ENCODE measurements at places on chromosomes 2 and 18.
A peak's percentile ranks its signal among the peaks of the same experiment; 100 is the strongest.

GRCh38 chr18:48953104-48953706 lies 2.4 kb upstream of the SMAD7 start:
- DNase-seq = no peak

GRCh38 chr2:114237331-114237730 lies 205.1 kb upstream of the DPP10 start:
- DNase-seq = no peak

DNA sequence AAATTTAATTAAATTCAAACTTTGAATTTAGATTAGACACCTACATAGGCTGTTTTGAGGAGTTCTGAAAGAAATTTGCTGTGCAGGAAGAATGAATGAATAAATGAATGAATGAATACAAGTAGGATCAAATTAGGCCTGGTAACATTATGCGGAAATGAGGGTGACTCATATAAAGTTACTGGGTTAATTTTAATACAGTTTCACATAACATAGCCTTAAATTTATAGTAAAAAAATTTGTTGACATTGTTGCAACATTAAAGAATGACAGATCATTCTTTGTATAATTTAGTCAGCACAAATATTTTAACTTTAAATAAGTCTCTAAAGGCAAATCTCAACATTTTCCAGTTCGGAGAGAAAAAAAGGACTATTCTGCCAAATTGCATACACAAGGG lies 1293.1 kb upstream of the SLC39A10 start:
- DNase-seq = no peak

- DNase-seq = no peak
Observed at GRCh38 chr18:58866066-58866772, 1.5 kb downstream of the ZNF532 start.

GRCh38 chr18:23719634-23720201 lies 30.5 kb downstream of the LAMA3 start:
- DNase-seq = peak; percentile 46

DNA sequence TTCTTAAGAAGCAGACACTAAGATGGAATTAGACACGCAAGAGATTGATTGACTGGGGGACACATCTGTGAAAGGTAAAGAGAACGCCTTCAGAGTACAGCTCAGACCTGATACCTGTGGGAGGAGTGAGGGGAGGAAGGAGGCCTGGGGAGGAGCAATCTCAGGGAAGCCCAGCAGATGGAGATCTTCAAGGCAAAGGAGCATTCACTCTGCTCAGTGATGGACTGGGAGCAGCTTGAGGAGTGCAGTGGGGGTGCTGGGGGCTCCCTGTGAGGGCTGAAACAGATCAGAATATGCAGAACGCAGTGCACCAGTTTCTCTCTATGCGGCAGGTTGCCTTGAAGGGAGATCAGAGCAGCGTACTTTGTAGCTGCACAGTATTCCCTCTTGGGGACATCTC lies 103.7 kb upstream of the ATP8B1 start:
- peak; percentile 60 for DNase-seq

DNA sequence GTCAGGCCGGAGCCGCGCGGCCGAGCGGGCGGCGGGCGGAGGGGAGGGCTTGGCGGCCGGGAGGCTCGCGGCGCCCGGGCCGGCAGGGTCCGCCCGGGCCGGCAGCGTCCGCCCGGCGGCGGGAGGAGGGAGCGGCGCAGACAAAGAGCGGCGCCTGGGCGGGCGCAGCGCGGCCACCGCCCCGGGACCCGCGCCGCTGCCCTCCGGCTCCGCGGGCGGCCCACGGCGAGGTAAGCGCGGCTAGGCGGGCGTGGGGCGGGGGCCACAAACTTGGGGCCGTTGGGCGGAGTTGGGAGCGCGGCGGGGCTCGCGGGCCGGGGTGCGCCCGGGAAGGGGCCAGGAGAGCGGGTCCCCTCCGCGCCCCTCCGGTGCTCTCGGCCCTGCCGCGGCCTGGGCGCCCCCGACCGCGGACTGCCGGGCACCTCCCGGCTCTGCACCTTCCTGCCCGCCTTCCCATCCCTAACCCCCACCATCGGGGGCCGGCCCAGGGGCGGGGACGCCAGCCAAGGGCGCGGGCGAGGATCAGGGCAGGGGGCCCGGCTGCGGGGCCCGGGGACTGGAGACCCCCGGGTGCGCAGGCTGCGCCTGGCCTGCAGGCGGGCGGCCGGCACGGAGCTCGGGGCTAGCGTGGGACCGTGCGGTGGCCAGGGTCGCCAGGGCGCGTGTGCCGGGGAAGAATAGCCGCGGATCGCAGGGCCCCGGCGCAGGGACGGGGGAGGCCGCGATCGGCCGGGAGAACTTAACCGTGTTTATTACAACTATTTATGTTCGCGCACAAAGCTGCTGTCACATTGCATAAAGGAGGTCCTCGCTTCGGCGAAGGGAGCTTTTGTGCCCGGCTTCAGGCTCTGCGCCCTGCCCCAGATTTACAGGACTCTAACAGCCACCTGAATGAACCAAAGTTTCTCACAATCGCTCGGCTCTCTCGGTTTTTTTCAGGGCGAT lies at the start of gene NCK2:
Gene NCK2 (plus strand): TSS at position 4 of the 945 bp plus-strand sequence. CDS start 110,152 bp downstream, outside the sequence.
- peak; percentile 31 for DNase-seq

- no peak for DNase-seq
Observed at GRCh38 chr2:98419977-98420725, 24.5 kb upstream of the INPP4A start.

- no peak for DNase-seq
Observed at GRCh38 chr2:152580714-152581113, 136.5 kb downstream of the PRPF40A start.

DNA sequence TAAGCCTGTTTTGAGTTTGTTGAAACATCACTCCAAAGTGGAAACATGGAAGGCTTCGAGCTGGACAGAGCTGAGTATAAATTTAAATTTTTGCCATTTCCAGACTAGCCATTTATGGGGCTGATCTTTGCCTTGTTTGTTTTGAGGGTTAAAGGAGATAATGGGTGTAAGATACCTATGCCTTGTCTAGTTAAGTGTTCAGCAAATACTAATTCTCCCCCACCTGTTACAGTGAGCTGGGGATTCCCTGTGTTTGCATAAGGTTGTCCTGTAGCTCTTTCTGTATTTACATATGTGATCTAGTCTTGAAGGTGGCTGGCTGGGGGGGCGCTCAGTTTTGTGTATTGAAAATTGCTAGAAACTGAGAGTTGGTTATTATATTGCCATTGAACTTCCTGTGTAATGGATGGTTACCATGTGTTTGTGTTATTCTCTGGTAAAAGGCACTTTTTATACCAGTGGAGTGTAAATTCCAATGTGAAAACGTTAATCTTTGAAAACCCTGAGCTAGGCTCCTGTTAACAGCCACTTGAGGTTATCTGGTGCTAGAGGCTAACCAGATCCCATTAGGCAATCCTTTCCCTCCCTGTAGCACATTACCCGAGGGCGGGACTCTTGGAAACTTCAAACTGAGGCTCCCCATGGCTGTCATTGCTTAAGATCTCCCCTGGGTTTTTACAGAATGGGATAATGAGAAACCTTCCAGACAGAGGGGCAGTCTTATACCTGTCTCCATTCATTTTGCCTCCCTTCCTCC lies 26.7 kb downstream of the TANC1 start:
- no peak for DNase-seq

- no peak for DNase-seq
Observed at GRCh38 chr2:237854295-237854694, 5.1 kb upstream of the RAMP1 start.

- no peak for DNase-seq
Observed at GRCh38 chr2:212628586-212628985, 90.0 kb upstream of the ERBB4 start.

DNA sequence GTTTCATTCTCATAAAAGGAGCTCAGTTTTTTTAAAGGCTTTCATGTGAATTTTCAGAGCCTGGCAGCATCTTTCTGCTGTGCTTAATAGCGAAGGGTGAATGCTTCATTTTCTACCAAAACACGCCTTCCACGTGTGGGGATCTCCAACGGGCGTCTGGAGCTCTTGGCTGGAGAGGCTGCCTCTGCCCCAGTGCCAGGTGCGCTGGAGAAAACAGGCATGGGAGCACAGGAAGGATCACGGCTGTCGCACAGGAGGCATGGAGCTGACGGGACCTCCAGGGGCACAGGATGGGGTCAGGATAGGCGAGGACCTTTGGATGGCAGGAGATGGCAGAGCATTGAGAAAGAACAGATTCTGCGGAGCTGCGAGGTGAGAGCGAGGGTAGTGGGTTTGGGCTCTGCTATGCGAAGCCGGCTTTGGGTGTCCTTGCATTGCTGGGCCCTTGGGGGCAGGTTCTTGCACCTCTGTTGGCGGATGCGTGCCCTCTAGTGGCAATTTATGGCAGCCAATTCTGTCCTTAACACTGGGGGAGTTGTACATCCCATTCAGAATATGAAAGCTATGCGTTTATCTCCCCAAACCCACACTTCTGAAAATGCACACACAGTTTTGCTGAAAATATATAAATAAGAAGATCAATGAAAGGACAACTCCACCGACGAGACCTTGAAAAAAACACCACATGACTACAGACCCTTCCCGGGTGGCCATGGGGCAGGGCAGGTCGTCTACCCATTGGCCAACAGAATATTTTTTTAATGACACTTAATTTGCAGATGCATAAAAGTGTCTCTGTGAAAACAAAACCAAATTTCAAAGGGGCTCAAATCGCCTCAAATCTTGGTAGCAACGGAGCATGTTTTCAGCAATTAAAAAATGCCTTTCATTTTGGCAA lies 90.4 kb upstream of the SLC35G4 start:
- peak; percentile 78 for DNase-seq

GRCh38 chr2:99421469-99421868 lies 68.3 kb downstream of the REV1 start:
- no peak for DNase-seq

DNA sequence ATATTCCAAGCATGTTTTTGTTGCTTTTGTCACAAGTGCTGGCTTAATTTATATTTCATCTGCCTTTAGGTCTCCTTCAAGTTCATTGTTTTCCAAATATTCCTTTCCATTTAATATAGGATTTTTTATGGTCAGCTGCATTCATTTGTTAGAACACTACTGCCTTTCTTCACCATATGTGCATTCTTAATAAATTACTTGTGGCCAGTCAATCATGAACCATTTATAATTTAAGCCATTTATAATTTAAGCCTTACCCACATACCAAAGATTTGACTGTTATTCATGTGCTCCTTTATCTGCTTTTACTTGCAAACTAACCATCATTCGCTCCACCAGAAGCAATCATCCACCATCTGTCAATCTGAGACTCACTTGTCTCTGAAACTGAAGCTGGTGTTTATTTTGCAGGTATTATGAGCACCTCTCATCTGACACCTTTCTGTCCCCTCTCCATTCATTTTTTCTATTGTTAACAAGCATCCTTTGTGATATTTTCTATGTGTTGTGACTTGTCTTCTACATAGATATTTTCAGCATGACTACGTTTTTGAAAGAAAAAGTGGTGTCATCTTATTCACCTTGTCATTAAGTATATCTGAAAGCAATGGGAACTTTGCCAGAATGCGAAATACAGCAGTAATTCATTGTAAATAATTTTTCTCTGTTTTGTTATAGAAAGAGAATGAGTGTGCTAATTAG lies 786.8 kb downstream of the KCNJ3 start:
- no peak for DNase-seq

DNA sequence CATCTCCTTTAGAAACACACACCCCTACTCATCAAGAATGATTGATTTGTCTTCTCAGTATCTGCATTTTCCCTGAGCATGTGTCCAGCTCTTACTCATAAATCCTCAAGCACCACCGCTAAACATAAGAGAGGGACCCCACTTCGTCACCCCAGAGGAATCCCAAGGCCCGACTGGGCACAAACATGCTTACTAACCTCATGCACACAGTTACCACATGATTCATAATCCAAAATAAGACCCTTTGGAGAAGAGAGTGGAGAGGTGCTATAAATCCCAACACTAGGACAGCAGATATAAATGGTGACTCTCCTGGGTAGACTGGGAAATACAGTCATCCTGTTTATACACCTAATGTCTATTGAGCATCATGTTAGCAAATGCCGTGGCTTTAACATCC lies 843.2 kb upstream of the ID2 start:
- no peak for DNase-seq
